Left forelimb (tissue), 1 donor: ENCODE measurements at places on chromosomes 2 and 18.

DNA sequence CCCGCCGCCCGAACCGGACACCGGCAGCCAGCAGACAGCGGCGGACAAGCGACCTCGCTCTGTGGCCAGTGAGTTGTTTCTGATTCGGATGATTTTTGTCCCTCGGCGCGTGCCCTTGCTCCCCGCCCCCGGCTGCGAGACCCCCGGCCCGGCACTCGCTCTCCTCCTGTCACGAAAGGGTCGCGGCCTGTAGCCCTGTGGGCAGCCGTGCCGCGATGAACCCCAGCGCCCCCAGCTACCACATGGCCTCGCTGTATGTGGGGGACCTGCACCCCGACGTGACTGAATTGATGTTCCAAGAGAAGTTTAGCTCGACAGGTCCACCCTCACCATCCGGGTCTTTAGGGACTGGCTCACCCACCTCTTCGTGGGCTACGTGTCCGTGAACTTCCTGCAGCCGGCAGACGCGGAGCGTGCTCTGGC, 1257.5 kb upstream of the ACVR2A start:
- no peak for DNase-seq

- DNase-seq = no peak
These were observed 353.1 kb upstream of the FANCL start for GRCh38 chr2:58594175-58594574.

DNA sequence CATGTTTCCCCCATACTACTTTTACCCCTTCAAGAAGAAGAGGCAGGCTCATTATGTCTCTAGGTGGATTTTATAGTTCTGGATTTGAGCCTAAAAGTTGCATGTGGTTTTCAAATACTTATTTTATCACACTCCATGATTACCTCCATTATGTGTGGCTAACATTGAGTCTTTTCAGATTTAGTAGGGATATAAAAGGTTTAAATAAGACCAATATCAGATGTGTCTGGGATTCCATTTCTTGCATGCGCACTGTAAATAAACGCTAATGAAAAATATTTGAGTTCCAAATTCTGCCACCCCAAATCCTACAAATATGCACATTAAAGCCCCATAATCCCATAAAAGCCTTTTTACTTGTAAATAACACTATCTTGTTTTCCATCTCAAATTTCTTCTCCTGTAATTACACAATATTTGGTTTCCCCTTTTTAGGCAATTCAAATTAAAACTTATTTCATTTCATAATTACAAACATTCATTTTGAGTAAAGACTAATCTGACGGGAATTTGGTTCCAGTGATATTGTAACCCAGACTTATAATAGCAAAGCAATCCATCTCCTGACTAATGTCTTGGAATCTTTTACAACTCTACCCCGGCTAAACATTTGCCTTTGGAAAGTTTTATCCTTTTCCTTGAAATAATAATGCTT, 600.0 kb downstream of the SLC4A3 start:
- no peak for DNase-seq

GRCh38 chr18:76459312-76459686, 35.7 kb downstream of the ZNF516 start:
- no peak for DNase-seq

GRCh38 chr2:168241208-168241607, 6.2 kb downstream of the STK39 start:
- no peak for DNase-seq

- DNase-seq = no peak
These were observed 36.9 kb upstream of the SIX3 start for GRCh38 chr2:44904578-44904977.

GRCh38 chr2:235287375-235287733, 206.5 kb upstream of the AGAP1 start:
- DNase-seq = no peak

- no peak for DNase-seq
These were observed 2.8 kb downstream of the CRYGB start for GRCh38 chr2:208142925-208143799.

- no peak for DNase-seq
These were observed 142.2 kb upstream of the PXDN start for GRCh38 chr2:1886405-1886992.
